CD4-positive, alpha-beta T cell treated with Interleukin-12 subunit alpha and Interleukin-12 subunit beta, for 1 hour (primary cell): ENCODE measurements at places on chromosomes 6 and 20.

DNA sequence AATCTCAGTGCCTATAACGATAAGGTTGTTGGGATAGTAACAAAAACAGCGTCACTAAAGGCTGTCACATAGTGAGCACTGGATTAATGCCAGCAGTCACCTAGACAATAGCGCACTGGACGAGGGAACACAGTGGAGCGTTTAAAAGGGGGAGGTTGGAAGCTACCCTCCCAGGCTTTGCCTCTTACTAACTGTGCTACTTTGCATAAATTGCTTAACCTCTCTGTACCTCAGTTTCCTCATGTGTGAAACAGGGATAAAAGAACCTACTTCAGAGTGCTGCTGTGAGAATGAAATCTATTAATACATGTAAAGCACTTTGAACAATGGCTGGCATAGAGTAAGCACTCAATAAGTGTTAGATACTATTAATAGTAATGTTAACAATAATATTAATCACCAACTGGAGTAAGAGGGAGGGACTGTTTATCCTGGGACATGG is 10.5 kb downstream of the BCL2L1 start:
- DNase-seq: no peak

DNA sequence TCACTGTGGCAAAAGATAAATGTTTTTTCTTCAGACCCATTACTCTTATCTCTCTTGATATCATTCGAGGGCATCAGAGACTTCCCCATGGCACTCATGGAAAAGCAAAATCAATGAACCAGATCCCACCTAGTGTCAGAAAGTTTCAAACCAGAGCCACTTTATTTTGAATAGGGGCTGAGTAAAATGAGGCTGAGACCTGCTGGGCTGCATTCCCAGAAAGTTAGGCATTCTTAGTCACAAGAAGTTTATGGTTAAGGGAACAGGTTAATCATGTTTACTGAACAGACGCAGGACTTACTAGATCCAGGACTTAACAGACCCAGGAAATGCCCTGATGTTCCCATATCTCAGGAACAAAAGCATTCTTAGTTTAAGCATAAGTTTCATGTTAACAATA is 369.9 kb downstream of the BTBD3 start:
- DNase-seq: no peak

- peak; percentile 27 for DNase-seq
Observed at GRCh38 chr6:157755746-157756411, 67.2 kb upstream of the SNX9 start.

DNA sequence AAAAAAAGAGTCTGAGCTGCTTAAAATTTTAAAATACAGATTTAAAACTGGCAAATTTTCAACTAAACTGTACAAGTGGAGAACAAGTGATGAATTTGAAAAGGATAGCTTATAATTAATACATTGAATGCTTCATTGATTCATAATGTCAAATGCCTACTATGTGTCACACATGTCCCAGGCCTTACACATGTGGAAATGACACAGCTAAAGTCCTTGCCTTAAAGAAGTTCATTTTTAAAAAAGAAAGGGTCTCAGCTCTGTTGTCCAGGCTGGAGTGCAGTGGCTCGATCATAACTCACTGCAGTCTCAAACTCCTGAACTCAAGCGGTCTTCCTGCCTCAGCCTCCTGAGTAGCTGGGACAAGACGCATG is 5.0 kb downstream of the NCOA5 start:
- DNase-seq: no peak

GRCh38 chr6:149209871-149210775 is 107.4 kb upstream of the TAB2 start:
- peak; percentile 45 for DNase-seq

DNA sequence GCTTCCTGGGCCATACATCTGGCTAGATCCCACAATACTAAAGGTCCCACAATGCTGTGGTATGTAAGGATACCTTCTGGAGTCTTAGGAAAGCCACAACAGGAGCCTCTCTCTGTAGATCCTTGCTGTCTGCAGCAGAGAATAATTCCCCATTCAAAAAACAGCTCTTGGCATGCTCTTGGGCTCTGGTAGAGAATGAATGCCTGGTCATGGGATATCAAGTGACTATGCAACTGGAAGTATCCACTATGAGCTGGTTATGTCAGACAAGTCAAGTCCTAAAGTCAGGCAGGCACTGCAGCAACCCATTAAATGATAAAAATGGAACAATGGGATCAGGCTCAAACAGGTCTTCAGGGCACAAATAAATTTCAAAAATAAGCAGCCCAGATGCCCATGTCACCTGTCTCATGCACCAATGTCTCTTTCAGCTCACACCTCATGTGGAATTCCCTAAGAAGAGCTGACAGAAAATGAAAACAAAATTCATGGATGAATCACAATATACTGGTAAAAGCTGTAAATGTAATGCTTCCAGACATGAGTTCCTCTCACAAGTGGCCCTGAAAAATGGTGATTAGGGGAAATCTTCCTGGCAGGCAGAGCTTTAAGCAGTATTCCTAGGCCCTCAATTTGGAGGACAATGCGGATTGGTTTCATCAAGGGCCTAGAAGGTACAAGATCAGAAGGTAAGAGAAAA is 4.3 kb downstream of the AK9 start:
- no peak for DNase-seq

DNA sequence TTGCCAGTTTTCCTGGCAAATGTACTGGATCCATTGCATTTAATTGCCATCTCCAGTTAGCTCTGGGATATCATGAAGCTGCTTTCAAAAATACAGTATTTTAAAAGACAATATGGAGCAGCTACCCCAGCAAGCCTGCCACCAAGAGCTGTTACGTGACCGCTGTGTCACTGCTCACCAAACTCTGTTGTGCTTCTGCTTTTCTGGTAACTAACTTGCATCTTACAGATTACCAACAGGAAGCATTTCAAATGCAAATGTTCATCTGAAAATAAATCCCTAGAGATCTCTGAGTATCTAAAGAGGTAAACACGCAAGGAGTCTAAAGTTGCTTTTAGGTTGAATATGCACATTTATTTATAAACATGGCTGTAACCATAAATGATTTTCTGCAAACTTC is 1008.3 kb downstream of the KIF16B start:
- no peak for DNase-seq

DNA sequence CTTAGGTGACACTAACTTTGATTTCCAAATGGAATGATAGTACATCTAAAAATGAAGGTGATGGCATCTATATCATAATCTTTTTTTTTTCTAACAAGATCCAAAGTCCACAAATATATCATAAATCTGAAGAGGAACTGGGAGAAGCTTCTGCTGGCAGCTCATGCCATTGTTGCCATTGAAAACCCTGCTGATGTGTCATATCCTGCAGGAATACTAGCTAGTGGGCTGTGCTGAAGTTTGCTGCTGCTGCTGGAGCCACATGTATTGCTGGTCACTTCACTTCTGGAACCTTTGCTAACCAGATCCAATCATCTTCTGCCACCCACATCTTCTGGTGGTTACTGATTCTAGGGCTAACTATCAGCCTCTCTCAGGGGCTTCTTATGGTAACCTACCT is 27.4 kb upstream of the KHDC1 start:
- no peak for DNase-seq

DNA sequence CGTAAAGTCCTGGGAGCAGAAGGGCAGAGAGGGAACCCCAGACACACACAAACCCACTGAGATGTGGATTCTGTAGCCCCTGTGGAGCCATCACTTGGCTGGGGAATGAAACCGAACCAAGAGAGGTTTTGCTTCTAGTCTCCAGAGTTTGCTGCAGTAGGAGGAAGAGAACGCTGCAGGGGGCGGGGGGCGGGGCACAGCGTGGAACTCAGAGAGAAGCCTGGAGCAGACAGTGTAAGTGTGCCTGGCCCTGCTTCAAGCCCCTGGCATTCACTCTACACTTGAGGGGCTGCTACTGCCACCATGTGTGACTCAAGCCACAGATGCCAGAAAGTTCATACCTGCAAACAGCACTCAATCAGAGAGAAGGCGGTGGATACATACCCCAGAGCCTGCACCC is 18.9 kb downstream of the GABRR1 start:
- no peak for DNase-seq
